ENCODE measurements at places on chromosomes 3 and 15. TPM values are rescaled to one million over a fixed set of nuclear protein-coding genes. Genes with fewer than 3 reads are reported as not detected.

- H3K27me3 ChIP-seq, result no peaks in the 10 kb centered on the region
- no peak for DNase-seq
- no peaks in the 10 kb centered on the region for H3K36me3 ChIP-seq
- peak overlapping the region; percentile 80 for H3K4me3 ChIP-seq
- peaks cover 6% of the 10 kb centered on the region for H3K4me1 ChIP-seq
Observed at GRCh38 chr3:143119974-143120715, 574 bp downstream of the CHST2 start.

DNA sequence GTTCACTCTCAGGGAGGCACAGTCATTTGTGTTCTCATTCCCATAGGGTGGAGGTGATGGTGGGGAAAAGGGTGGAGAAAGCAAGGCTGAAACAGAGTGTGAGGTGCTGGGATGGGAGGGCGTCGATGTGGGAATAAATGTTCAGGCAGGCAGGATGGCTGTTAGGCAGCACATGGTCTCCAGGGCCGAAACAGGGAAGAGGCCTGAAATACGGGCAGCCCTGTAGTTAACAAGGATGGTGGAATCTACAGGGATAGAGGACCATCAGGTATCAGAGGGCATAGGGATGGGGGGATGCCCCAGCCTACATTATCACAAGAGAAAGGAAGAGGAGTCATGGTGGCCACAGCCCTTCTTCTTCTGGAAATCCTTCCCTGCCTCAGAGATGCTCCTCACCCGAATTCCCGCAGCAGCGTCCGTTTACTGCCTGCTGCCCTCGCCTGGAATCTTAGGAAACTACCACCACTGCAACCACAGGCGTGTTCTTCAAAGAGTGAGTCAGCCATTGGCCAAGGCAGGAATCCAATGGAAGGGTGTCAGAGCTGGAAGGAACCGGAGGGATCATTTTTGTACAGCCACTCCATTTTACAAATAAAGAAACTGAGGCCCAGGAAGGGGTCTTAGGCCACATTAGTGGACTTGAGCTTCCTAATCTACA is 49.7 kb upstream of the POMGNT2 start:
- H3K36me3 ChIP-seq, result no peaks in the 10 kb centered on the region
- no peak overlapping the region for H3K4me3 ChIP-seq
- peak; percentile 63 for DNase-seq

Gene GPR156
- total RNA-seq, result 0.39 TPM

DNA sequence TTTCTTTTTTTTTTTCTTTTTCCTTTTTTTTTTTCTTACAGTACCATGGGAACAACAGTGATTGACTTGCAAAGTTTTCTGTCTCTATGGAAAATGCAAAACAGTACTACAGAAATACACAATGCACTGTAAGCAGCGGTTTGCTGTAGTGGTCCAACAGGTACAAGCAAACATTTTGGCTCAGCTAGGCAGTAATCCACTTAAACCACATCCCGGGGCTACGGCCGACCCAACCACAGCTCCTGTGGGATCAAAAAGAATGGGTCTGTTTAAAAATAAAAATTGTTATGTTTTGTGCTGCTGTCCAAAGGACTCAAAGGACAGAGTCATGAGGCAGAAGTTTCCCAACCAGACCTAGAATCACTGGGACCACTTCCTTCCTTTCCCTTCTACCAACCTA is 667.1 kb upstream of the ADAMTS9 start:
- H3K27ac ChIP-seq, result no peak overlapping the region
- H3K4me1 ChIP-seq, result no peaks in the 10 kb centered on the region
- no peak for DNase-seq

GRCh38 chr3:14925729-14926591 is 21.4 kb upstream of the NR2C2 start:
- peak; percentile 36 for DNase-seq
- H3K4me1 ChIP-seq, result peaks cover 13% of the 10 kb centered on the region
- H3K4me3 ChIP-seq, result no peak overlapping the region
- H3K27ac ChIP-seq, result no peak overlapping the region
- H3K27me3 ChIP-seq, result no peaks in the 10 kb centered on the region
- H3K36me3 ChIP-seq, result no peaks in the 10 kb centered on the region

GRCh38 chr3:16399473-16399872 is 114.0 kb downstream of the RFTN1 start:
- peaks cover 9% of the 10 kb centered on the region for H3K4me1 ChIP-seq
- H3K36me3 ChIP-seq, result no peaks in the 10 kb centered on the region
- H3K4me3 ChIP-seq, result no peak overlapping the region
